GM12891 (cell line): ENCODE measurements at places on chromosomes 2 and 18.

DNA sequence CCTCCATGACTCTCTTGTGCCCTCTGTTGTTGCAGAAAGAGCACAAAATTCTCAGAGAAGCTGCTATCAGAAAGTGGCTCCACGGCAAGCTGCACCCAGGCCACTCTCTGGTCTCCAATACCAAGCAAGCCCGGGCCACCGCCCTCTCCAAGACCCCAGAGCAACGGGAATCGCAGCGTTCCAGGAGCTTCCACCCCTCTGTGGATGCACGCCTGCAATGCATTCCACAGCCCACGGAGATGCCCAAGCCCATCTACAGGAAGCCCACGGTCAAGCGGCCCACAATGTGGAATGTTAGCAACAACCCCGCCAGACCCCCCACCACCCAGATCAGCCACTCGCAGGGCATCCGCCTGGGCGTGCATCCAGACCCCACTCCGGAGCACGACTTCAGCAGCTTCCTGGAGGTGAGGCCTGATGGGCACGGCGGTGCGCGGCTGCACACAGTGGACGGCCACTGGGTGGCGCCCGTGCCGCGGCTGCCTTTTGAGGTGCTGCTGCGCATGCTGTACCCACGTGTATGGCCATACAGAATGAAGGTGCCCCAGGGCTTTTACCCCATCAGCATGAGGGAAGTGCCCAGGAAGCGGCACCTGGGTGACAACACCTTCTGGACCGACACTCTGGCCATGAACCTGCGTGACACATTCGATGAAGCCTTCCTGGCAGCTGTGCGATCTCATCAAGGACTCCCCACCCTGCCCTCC, 6.3 kb downstream of the ANKRD53 start:
- DNase-seq = peak; percentile 90

DNA sequence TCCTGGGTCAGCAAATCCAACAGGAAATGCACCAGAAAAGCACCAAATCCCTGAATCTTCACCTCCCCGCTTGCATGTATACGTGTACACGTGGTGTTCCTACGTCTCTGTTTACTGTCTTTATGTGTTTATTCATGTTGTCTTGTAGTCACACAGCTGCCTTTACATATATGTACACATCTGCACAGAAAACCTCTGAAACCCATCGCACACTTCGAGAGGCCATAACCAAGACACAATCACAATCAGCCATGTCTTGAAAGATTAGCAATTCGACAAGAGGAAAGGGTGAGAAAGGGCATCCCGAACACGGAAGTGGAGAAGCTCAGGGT, 98.1 kb downstream of the PLB1 start:
- no peak for DNase-seq

DNA sequence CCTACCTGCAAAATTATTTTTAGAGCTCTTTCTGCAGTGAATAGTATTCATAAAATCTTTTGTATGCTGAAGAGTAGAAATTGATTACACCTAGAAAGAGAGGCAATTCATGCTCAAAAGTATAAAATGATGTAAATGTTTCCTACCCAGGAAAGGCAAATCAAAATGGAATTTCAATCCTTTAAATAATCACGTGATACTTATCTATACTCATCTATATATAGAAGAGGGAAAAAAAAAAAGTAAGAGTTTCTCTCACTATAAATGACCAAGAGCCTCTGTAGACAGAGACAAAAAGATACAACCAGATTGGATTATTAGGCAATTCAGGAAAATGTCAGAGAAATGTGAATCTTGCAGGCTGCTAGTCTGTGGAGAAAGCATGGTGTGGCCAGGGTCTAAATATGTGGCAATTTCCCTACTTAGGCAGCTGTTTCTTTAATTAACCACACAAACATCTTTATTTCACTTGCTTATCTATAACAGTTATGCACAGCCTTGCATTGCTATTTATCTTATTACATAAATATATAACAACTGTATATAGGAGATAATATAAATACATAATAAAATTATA, 39.5 kb downstream of the METTL8 start:
- no peak for DNase-seq

GRCh38 chr18:23673725-23674124, 11.0 kb upstream of the ANKRD29 start:
- no peak for DNase-seq

DNA sequence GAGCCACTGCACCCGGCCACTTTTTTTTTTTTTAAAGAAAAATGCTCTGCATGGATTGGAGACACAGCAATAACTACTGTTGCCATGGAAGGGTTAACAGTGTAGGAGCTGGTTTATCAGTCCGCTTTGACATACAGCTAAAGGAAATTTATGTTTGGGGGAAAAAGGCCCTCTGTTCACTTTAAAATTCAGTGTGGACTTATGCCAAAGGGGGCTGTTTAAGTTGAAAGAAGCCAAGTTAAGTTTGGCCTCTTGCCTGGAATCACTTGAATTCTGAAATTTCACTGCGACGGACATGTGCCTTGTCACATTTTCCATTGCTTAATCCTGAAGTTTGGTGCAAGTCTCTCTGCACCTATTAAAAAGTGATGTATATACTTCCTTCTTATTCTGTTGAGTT, 3.1 kb downstream of the KCNE4 start:
- DNase-seq = no peak

- DNase-seq = no peak
Measured at GRCh38 chr2:224951723-224952481, 90.4 kb downstream of the DOCK10 start.

DNA sequence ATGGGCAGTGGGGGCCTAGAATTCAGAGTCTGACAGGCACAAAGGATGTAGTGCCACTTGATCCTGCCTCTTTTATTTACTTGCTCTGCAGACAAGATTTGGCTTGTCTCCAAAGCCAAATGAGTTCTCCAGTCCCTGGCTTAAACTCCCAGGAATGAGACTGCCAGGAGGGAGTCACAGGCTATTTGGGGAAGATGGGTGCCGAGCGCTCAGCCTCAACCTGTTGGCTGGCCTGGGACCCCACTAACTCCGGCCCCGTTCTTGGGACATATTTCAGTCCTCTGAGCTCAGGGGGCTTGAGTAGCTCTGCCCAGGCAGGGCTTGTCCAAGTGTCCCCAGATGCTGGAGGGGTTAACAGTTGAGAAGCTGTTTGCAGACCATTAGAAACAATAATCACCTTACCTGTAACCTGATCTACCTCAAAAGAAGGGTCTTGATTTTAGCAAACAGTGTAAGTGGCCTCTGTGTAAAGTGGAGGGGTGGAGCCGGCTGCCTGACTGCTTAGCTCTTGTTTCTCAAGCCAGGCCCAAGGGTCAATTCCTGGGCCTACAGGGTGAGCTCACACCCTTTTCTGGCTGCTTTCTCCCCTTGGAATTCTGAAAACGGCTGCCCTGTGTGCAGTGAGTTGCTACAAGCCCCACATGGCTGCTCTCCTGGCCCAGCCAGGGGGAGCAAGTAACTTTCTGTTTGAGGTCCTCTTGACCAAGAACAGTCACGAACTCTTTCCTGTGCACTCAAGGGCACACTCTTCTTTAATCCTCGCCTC, 27.1 kb upstream of the FZD5 start:
- DNase-seq = no peak

DNA sequence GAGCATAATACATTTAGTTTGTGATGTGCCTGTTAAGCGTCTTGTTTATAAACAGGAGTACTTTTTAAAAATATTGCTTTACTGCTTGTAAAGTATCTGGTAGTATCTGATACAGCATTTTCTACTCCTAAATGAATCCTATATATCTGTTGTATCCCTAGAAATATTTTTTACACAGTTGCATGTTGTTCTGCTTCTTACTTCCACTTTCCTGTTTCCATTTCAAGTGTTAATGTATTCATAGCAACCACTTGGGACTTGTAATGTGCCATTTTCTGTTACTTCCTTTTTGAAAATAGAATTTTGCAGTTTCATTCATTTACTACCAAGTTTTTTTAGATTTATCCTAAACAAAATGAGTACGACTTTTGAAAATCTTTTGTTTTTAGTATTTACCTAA, 24.9 kb downstream of the CCNT2 start:
- no peak for DNase-seq

DNA sequence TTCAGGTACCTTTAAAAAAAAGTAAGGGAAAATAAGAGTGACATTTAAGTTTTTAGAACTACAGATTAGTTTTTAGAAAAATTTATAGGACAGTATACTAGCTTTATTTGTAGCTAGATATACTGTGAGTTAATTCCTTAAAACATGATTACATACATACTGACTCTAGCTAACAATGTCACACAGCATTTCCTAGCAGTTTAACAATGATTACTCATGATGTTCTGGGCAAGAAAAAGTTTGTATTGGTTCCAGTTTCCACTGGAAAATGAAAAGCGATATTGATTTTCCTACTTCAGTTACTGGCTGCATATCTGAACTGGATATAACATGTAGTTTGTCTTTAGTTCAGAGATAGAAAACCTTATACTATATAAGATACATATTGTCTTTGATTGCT, 19.4 kb downstream of the SLC39A6 start:
- no peak for DNase-seq

DNA sequence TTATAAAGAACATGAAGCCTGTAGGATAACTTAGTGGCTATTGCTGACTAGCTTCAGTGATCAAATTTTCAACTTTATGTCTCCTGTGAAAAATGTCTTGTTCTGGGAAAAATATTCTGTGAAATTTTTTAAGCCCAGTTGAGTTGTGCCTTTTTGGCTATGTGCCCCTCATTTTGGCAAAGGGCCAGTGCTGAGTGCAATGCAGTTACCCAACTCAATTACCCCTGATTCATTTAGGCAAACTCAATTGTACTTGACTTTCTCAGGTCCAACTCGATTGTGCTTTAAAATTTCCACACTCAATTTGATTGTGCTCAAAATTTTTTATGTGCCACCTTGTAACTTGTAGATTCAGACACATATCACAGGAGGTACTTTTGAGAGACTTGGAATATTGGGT, 548.8 kb upstream of the NRP2 start:
- DNase-seq = no peak

DNA sequence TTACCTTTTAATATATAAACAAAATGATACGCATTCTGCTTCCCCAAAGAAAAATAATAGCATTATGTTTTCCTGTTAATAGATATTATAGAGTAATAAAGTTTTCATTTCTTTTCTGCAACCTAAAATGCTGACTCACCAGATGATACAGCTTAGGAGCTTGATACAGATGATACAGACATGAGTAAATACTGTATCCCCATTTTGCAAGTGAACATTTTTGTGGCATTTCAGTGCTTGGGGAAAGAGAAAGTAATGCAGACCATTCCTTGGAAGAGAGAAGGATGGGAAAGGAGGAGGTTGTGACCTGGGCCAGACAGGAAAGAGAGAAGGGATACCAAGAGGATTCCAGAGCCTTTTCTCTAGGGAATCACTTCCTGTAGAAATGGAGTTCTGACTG, 97.5 kb upstream of the FSHR start:
- no peak for DNase-seq

DNA sequence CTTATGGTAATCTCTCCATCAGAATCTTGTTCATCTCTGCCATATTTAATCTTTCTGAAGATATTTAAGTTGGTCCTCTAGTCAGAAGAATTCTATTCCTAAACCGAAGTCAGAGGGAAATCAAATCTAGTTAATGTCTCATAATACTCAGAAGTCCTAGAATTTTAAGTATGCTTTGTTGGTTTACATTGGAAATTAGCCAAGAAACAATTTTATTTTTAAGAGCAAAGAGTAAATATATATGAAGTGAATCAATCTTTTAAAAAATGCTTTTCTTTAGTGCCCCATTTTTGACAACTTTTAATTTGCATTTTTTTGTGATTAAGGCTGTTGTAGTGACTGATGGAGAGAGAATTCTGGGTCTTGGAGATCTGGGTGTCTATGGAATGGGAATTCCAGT, 38.1 kb downstream of the ME2 start:
- no peak for DNase-seq

DNA sequence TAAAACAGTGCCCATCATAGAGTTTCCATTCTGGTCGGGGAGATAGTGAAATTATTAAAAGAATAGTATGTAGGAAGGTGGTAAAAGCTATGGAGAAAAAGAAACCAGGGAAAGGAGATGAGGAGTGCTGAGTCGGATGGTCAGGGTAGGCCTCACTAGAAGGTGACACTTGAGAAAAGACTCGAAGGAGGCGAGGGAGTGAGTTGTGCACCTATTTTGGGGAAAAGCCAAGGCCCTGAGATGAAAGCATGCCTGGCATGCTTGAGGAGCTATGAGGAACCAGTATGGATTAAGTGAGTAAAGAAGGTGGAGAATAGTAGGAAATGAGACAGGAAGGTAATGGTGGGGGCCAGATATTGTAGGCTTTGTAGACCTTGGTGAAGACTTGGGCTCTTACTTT, 7.3 kb upstream of the TTLL4 start:
- DNase-seq = no peak

DNA sequence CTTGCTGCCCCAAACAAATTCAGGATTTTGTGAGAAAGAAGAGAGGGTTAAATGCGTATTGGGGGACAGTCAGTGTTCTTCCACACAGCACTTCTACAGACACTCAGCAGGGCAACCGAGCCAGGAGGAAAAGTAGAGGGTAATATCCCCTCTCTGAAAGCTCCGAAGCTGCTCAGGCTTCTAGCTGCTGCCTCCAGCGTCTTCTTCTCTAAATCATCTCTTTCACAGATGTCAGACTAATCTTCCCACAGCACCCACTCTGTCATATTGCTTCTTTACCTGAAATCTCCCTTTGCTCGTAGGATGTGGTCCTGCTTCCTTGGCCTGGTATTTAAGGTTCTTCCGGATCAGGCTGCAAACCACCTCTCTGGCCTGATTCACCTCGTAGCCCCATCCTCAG, 117.6 kb upstream of the HAAO start:
- DNase-seq = no peak

- DNase-seq = peak; percentile 4
Measured at GRCh38 chr2:138846216-138846821, 66.1 kb upstream of the NXPH2 start.

- no peak for DNase-seq
Measured at GRCh38 chr2:195682077-195682476, 25.1 kb downstream of the SLC39A10 start.

DNA sequence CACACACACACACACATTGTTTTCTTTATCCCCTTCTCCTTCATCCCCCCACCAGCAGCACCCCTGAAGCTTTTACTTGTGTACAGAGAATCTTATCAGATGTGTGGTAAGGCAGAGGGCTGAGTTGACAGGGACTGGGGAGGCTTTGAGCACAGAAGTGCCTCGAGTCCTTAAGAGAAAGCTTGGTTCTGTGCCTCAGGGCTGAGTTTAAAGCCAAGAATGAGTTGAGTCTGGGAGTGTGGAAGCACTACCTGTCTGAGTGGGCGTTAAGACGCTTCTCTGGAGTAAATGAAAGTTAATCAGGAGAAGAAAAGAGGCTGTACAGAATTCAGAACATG, 2.7 kb downstream of the ID2 start:
- DNase-seq = no peak
